ENCODE measurements at places on chromosomes 3 and 15. TPM values are rescaled to one million over a fixed set of nuclear protein-coding genes. Genes with fewer than 3 reads are reported as not detected.

Gene TM6SF1
- 2.6 TPM for total RNA-seq

Gene TM4SF18
- not detected for total RNA-seq

Gene TMCO5A
- not detected for total RNA-seq

Gene SAMD7
- not detected for total RNA-seq

Gene CPLX3
- 0.25 TPM for total RNA-seq

Gene SLC28A2
- not detected for total RNA-seq

Gene KCTD6
- total RNA-seq: 2.5 TPM

Gene MLF1
- total RNA-seq: 1.2 TPM

Gene LRRC15
- total RNA-seq: not detected

Gene SKOR1
- total RNA-seq: 0.16 TPM

Gene BFSP2
- total RNA-seq: not detected

Gene PLSCR5
- total RNA-seq: not detected

Gene UCN2
- total RNA-seq: 0.21 TPM

Gene SKIL
- 16.8 TPM for total RNA-seq
